ENCODE measurements at places on chromosomes 2 and 18. TPM values are rescaled to one million over a fixed set of nuclear protein-coding genes. Genes with fewer than 3 reads are reported as not detected.

- H3K27me3 ChIP-seq = no peaks in the 10 kb centered on the region
- DNase-seq = no peak
- no peak overlapping the region for H3K4me3 ChIP-seq
- H3K36me3 ChIP-seq = no peaks in the 10 kb centered on the region
- H3K4me1 ChIP-seq = peaks cover 4% of the 10 kb centered on the region
- no peak overlapping the region for H3K27ac ChIP-seq
Measured at GRCh38 chr2:168884975-168885374, 5.3 kb downstream of the SPC25 start.

GRCh38 chr2:164794016-164794415 lies 47.6 kb downstream of the COBLL1 start:
- H3K4me3 ChIP-seq = no peak overlapping the region
- H3K27me3 ChIP-seq = no peaks in the 10 kb centered on the region
- no peak for DNase-seq
- no peak overlapping the region for H3K27ac ChIP-seq
- peaks cover 6% of the 10 kb centered on the region for H3K4me1 ChIP-seq

GRCh38 chr2:74043345-74044329 lies 58.9 kb downstream of the TET3 start:
- no peak for DNase-seq
- no peaks in the 10 kb centered on the region for H3K4me1 ChIP-seq
- H3K27ac ChIP-seq = no peak overlapping the region
- H3K4me3 ChIP-seq = no peak overlapping the region
- H3K27me3 ChIP-seq = no peaks in the 10 kb centered on the region

DNA sequence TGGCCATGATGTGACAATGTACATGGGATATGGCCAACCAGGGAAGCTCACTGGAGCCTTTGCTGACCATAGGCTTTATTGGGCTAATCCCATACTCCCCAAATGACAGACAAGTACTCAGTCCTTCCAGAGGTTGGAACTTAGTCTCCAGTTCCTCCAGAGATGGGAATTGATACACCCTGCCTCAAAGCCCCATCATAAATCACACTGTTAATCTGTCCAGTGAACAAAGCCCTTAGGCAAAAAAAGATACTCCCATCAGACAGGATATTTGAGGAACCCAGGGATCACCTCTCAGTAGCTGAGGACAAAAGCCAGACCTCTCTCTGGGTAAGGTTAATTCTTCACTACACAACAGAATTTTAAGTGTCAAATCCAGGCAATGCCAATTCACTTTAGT lies 247.5 kb upstream of the CDH20 start:
- no peak overlapping the region for H3K27ac ChIP-seq
- no peaks in the 10 kb centered on the region for H3K4me1 ChIP-seq
- H3K4me3 ChIP-seq = no peak overlapping the region
- DNase-seq = no peak

DNA sequence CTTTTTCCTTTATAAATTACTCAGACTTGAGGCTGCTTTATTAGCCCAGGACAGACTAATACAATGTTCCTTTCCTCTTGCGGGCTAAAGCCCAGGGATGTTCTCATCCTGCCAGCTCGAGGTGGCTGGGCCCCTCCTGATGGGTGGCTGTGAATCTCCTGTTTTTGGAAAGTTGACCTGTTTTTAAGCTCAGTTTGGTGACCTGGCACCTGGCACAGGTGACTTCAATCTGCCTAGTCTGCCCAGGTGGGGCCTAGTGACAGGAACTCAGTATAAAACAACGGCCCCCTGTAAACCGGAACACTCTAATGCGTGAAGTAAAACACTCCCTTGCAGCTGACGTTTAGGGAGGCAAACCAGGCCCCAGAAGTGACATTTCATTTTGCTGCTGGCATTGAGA lies 92.7 kb upstream of the SNTG2 start:
- no peaks in the 10 kb centered on the region for H3K27me3 ChIP-seq
- H3K36me3 ChIP-seq = no peaks in the 10 kb centered on the region
- no peak overlapping the region for H3K27ac ChIP-seq
- H3K4me3 ChIP-seq = no peak overlapping the region
- no peak for DNase-seq

DNA sequence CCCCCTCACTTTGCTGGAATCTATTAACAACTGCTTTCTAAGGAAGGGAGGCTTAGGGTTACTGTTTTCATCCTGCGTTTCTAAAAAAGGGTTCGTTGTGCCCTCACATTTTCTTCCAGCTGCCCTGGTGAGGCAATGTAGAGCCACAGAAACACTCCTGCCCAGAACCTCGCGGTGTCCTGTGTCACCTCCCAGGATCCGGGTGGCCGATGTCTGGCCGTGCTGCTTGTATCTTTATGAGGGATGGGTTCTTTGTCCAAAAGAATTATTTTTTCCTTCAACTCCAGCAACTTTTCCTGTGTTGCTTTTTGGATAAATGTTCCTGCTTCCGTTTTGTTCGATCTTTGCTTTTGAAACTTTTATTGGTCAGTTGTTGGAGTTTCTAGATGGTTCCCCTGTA lies 291.8 kb upstream of the HS6ST1 start:
- no peaks in the 10 kb centered on the region for H3K36me3 ChIP-seq
- H3K4me1 ChIP-seq = no peaks in the 10 kb centered on the region
- H3K4me3 ChIP-seq = no peak overlapping the region
- H3K27me3 ChIP-seq = no peaks in the 10 kb centered on the region
- no peak overlapping the region for H3K27ac ChIP-seq
- DNase-seq = no peak

DNA sequence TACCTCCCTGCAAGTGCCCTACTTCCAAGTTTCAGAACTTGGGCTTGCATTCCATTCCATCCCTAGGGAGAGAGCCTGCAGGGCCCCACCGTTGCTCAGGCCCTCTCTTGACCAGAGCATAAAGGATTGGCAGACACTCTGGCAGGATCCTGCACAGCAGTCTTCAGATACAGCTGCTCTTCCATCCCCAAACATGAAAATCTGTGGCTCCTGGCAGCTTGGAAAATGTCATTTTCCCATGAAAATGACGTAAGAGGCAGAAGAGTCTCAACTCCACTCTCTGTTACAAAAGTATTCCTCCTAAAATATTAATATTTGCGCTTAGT lies 162.6 kb downstream of the GFPT1 start:
- no peaks in the 10 kb centered on the region for H3K27me3 ChIP-seq
- peaks cover 5% of the 10 kb centered on the region for H3K4me1 ChIP-seq
- H3K36me3 ChIP-seq = no peaks in the 10 kb centered on the region
- peak overlapping the region; percentile 12 for H3K27ac ChIP-seq

DNA sequence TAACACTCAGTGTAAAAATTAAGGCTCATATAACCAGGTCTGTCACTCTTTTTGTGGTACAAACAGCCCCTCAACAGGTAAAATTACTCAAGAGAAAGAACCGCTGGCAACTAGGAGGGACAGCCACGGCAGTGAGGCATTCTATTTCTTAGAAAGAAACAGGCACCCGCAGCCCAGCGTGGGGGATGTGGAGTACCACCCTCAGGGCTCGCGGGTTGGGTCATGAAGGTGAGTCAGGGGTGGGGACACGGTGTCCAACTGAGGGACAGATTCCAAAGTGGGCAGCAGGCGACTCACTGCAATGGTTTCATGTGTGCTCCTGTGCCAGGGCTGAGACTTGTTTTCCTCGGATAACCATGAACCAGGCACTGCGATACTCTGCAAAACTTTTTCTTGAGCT lies 129.4 kb downstream of the DTNB start:
- DNase-seq = no peak
- H3K36me3 ChIP-seq = no peaks in the 10 kb centered on the region
- no peak overlapping the region for H3K27ac ChIP-seq
- H3K4me1 ChIP-seq = no peaks in the 10 kb centered on the region

DNA sequence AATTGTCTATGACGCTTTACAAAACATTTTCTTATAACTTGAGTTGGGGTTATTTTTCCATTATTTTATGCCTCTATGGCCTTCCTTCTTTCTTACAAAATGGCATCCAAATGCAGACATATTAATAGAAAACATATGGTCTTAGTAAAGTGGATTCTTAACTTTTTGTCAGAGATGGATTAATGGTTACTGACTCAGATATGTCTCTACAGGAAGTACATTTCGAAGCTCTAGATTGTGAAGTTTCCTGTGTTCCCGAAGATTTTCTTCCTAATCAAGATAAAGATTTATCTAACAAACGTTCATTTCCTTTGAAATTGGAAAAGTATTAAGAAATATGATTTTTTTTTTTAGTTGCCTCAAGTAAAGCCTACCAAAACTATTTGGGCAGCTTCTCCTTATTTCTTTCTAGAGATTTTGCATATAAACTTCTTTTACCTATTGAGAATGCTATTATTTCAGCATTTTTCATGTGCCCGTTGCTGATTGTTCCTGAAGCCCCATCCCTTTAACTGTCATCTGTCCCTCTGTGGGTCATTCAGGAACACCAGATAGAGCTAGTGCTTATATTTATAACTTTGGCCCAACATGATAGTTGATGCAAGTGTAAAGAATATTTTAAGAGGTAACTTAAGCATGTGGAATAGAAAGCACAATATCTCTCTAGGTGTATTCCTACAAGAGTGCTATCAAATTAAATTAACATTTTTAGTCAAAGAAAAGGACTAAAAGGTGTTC lies 498.0 kb downstream of the CCDC85A start:
- H3K27me3 ChIP-seq = no peaks in the 10 kb centered on the region
- no peak overlapping the region for H3K4me3 ChIP-seq
- H3K4me1 ChIP-seq = no peaks in the 10 kb centered on the region
- DNase-seq = no peak

- H3K27me3 ChIP-seq = no peaks in the 10 kb centered on the region
- H3K4me3 ChIP-seq = no peak overlapping the region
- no peak for DNase-seq
Measured at GRCh38 chr2:218021536-218022071, 18.8 kb upstream of the TNS1 start.

Gene FAM110C
- 18.2 TPM for total RNA-seq

Gene PLEK
- total RNA-seq = 5.3 TPM

Gene GAD1
- 0.08 TPM for total RNA-seq

Gene CERKL
- total RNA-seq = not detected

Gene MRPL19
- total RNA-seq = 35.6 TPM

Gene NXPH2
- total RNA-seq = 0.19 TPM

Gene ABCG8
- total RNA-seq = 16.8 TPM

All from liver (tissue), 10 donors.